ENCODE measurements at places on chromosomes 7 and 10.

- no peak for DNase-seq
Measured at GRCh38 chr7:1845536-1846311, 175.6 kb downstream of the ELFN1 start.

DNA sequence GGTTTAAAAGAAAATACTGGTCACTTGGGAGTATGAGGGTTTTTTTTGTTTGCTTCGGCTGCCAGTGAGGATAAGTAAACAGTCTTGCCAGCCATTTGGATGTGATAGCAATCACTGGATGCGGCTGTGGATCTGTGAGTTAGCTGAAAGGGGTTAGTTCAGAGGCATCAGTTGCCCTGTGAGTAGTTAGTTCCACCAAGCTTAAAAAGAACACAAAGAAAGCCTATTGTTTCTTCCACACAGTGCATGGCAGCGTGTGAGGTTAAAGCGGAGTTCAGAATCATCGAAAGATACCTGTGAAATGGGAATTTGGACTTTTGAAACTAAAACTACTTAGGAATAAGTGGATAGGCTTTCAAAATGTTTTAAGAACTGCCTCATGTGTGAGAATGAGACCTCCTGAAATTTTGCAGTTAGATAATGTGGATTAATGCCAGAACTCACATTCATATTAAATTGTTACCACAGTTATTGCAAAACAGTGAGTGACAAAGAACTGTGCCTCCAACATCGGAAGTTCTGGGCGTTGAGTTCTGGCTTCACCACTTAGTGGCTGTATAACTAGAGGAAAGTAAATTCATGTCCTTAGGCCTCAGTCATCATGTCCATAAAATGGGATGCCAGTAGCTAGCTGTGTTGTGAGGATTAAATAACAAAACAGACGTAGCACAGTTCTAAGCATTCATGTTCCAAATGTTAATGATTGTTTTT is 31.3 kb downstream of the KIAA1217 start:
- peak; percentile 36 for DNase-seq

DNA sequence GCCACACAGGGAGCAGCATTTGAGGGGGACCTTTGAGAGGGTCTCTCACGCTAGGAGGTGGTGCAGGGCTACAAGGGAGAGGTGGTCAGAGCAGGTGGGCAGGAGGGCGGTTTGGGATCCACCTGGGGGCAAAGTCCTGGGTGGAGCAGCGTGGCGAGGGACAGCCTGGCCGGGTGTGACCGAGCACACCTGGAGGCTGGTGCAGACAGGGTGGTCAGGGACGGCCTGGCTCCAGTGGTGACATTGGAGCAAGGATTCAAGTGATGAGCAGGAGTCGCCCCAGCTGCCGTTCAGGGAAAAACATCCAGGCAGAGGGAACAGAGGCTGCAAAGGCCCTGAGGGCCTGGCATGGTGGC is 36.0 kb downstream of the CLIP2 start:
- no peak for DNase-seq

- no peak for DNase-seq
Measured at GRCh38 chr10:73117976-73118743, 7.9 kb downstream of the NUDT13 start.

DNA sequence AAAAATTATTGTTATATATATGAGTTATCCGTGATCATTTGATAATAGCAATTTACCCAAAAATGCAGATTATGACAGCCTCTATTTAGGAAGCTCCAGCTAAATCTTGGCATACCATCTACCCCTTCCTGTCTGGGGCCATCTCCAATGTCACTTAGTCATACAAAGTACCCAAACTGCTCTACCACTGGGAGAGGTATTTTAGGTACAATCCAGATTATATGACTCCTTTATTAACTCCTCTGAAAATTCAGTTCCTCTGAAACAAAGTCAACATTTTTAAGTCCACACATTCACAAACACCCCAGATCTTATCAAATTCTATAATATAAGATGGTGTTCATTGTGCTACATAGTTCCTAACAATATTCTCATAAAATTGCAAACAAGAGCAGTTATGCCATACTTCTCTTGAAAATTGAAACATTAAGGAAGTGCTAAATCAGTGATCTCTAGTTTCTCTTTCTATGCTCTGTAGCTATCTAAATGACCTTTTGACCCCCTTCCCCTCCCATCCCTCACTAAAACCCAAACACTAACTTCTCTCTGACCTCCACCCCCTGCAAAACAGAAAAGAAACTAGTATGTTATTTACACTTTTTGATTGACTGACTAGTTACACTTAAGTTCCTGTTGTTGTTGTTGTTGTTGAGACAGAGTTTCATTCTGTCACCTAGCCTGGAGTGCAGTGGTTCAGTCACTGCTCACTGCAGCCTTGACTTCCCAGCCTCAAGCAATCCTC is 16.4 kb downstream of the HOXA1 start:
- no peak for DNase-seq

DNA sequence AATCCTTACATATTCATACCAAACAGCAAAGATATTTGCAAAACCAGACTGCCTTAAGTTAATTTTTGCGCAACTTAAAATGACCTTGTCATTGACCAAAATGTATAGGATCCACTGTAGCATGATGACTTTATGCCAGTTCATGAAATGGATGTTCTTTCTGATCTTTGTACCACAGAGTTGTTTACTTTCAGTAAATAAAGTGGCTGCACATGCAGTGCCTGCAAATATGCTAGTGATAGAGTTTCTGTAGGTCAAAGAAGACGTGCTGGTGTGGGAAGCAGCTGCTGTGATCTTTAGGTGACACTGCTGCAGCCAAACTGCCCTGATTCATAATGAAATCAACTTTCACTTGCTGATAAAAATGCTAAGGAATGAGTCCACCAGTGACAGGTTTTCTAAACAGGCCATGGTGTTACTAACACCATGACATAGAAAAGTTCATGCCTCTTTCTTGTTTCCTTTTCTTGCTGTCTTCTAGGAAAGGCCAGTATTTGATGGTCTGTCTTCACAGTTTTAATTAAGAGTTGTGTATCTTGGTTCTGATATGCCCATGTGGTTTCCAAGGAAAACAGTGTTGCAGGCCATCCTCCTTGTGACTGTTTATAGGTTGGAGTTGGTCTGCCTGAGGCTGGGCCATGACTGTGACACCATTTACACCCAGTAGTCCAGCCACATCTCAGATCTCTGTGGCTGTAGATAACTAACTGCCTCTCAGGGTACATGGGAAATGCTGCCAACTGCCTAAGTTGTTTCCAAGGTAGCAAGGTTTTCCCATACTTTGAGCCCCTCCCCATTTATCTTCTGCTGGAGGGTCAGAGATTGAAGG is 62.5 kb downstream of the INSYN2A start:
- DNase-seq = peak; percentile 22

GRCh38 chr10:110994406-110995086 is 75.1 kb downstream of the SHOC2 start:
- DNase-seq = no peak

DNA sequence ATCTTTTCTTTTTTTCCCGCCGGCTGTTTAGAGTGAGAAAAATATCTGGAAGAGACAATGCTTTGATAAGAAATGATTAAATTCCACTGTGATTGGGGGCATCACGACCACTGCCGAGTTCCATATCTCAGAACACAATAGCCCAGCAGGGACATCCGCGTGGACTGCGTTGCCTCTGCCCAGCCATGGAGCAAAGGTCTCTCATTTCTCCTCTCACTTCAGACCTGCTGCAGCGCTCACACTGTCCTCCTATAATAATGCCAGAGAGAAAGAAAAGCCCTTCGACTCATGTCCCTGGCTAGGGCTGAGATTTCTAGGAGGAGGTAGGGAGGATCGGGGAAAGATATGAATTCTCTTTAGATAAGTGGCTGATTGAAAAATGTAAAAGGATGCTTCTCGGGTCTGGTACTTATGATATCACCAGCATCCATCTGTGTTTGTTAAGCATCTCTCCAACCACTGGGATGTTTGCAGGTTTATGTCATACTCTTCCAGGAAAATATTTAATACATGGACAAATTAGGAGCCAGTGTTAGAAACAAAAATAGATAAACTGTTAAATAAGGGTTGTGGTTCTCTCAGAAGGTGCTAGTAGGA is 472.9 kb upstream of the AKR1E2 start:
- DNase-seq = no peak

DNA sequence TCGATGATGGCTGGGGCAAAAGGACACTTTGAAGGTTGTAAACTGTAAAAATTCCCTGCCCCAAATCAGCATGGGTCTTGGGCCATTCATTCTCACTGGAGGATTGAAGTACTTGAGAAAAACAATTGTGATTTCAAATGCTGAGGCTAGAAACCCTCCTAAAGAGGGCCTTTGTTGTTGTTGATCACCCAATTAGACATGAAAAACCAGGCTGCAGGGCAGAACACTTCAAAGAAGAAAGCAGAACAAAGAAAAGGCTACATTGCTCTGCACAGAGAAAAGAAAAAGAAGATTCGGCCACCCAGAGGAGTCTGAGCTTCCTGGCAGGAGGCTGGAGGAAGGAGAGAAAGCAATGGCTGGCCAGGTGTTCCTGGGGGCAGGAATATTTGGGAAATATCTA is 143.1 kb downstream of the NPY start:
- no peak for DNase-seq

DNA sequence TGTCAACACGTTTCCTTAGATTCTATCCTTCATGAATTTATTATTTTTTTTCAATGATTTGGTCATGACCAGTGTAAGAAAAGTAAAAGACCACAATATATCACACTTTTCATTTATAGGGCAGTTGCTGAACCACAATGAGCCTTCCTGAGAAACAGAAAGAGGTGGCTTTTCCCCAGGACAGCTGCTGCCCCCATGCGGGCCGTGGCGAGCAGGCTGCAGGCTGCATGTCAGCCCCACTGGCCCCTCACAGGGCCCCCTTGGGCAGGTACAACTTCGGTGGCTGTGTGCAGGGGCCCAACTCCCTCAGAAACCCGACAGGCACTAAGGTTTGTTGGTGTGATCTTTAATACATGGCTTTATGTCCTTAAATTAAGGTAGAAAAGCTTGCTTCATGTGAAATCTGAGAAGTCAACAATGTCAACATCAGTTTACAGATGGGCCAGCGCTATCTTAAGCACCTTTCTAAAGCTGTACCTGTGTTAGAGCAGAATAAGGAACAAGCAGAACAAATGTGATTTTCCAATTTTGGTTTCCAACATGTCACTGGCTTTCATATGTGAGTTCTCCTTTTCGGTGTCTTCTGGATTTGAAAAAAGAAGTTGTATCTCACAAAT is 10.6 kb downstream of the BEND7 start:
- no peak for DNase-seq
